ENCODE measurements at places on chromosomes 5 and 9.

- DNase-seq: no peak
These were observed 5.0 kb upstream of the RHOBTB3 start for GRCh38 chr5:95725937-95726810.

DNA sequence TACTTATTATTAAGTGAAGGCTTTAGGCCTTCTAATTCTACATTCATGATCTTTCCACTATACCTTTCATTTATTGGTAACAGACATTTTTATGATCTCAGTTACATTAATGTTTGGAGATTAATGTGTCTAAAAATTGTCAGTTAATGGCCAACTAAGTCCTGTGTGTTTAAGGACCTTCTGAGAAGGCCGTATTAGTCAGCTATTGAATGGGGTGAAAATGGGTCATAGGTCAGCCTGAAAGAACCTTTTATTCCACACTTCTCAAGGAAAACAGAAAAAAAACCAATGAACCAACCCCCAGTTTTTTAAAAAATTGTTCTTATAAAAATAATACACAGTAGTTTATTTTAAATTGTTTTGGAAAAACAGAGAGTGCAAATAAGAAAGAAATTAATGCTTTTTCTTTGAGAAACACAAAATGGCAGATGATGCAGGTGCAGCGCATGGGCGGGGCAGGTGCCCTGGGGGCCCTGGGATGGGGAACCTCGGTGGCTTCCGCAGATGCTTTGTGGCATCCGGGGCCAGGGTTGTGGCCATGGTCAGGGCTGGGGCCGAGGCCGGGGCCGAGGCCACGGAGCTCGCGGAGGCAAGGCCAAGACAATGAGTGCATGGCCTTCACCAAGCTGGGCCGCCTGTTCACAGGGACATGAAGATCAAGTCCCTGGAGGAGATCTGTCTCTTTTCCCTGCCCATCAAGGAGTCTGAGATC lies 141.9 kb downstream of the SPATA31D1 start:
- DNase-seq: no peak

GRCh38 chr5:146765089-146765832 lies 113.3 kb downstream of the PPP2R2B start:
- no peak for DNase-seq

GRCh38 chr5:161446655-161447054 lies 99.9 kb downstream of the GABRB2 start:
- DNase-seq: no peak

DNA sequence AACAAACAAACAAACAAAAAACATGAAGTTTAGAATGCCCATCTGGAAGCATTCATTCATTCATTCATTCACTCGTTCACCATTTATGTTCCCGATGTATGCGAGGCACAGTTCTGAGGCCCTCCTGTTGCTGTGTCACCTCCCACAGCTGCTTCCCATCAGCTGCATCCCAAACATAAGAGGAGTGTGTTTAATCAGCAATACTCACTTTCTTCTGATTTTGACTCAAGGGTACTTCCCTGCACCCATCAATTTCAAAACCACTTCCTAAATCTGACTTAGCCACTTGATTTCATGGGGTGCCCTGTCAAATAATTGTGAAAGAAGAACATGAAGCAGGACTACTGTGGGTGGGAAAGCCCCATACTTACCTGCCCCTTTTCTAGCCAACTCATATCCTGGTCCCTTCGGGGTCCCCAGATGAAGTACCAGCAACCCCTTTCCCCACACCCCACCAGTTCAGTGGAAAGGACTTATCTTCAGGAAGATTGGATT lies 128.0 kb upstream of the IL12B start:
- peak; percentile 72 for DNase-seq

DNA sequence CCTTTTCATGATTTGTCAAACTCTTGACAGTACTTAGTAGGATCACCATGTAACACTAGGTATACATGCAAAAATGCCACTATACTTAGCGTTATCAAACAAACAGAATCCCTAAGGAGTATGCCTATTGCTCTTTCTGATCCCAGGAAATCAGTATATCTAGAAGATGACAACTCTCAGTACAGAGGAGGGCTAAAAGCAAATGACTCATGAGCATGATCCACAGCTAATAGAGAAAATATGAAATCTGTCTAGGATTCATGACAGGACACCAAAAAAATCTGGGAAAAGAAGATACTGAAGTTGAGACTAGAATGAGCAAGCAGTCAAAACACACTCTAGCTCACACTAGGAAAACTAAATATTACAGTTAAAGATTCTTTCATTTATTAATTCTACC lies 89.2 kb downstream of the RAPGEF6 start:
- DNase-seq: no peak

DNA sequence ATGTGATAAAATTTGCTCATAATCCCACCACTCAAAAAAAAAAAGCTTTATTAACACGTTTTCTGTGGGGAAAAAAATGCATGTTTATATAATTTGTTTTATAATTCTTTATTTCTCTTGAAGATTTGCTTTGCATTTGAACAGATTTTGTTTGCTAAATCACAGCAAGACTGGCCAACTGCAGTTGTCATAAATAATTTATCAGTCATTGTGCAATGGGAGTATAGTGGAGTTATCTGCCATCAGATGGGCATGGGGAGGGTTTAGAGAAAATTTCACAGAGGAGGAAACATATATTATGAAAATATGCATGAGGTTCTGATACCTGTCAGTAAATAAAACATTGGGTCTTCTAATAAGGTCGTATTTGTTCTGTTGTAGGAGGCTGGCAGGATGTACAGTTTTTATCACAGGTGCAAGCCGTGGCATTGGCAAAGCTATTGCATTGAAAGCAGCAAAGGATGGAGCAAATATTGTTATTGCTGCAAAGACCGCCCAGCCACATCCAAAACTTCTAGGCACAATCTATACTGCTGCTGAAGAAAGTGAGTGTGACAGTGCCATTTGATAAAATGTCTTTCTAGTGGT lies 23.8 kb downstream of the HSDL2 start:
- no peak for DNase-seq

- no peak for DNase-seq
These were observed 1.8 kb upstream of the EGR1 start for GRCh38 chr5:138463419-138464007.

DNA sequence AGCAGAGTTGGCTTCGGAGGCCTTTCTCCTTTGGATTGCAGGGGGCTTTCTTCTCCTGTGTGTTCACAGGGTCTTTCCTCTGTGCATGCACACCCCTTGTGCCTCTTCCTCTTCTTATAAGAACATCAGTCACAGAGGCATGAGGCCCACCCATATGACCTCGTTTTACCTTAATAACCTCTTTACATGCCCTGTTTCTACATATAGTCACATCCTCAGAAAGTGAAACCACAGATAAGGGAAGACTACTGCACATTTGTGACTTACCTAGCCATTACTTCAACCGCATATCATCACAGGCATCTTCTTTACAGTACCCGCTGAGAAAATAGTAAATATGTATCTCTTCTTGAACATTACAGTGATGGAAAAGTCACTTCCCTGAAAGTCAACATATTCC lies 204.9 kb upstream of the TARS1 start:
- peak; percentile 10 for DNase-seq

DNA sequence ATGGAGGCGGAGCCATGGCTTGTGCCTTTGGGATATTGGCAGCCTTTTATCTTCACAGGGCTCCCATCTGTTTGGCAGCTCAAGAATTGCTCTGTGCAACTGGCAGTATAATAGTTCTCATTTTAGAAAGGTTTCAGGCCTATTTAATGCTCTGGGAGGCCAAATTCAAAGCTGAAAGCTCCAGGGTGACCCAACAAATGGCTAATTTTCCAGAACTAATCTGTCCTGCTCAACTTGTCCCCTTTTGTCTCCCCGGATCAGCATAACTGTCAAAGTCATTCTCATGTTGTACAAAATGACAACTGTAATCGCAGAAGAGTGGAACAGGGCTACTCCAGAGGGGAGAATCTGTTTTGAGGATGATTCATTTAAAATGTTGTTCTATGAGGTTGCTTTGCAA lies 52.6 kb upstream of the CXCL14 start:
- DNase-seq: no peak

DNA sequence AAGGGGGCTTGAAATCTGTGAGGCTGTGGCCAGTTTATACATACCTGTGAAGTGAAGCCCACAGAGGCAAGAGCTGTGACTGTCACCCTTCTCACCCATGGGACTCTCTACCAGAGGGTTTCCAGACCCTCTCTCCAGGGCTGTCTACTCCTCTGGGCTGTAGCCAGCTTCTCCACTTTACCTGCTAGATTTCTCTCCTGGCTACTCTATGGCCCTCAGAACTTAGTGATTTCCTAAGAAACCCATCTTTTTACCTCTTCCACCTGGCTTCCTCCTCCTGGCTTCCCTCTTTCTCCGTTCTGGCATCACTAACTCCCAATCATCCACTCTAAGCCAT lies 78.0 kb downstream of the SEC61B start:
- DNase-seq: no peak

- DNase-seq: no peak
These were observed 1.6 kb upstream of the TGFBR1 start for GRCh38 chr9:99103054-99103895.

DNA sequence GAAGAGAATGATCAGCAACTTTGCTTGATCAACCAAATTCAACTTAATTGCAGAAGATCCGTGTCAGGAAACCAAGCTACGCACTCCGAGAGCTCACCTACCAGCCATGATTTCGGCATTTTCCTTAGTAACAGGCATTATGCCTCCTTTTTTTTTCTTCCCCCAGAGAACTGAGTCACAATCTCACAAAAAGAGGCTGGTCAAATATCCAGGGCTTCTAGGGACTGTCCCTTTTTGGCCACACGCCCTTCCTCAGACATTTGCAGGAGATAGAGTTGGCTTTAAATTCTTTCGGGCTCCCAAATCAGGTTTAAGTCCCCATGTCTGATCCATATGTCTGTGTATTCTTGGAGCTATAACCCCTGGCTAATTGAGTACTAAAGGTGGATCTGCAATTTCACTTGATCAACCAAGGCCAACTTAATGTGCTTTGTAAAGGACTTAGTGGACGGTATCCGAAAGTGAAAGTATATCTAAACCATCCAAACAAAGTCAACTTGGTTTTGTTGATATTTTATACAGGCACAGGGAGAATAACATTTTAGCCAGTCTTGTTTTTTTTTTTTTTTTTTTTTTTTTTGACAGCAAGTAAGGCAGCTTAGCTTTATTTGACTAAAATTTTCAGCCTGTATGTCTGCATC lies 100.8 kb upstream of the TBCA start:
- no peak for DNase-seq

- DNase-seq: no peak
These were observed 26.6 kb upstream of the ZBTB34 start for GRCh38 chr9:126833710-126834345.

GRCh38 chr9:85404911-85405565 lies 336.7 kb downstream of the AGTPBP1 start:
- no peak for DNase-seq

DNA sequence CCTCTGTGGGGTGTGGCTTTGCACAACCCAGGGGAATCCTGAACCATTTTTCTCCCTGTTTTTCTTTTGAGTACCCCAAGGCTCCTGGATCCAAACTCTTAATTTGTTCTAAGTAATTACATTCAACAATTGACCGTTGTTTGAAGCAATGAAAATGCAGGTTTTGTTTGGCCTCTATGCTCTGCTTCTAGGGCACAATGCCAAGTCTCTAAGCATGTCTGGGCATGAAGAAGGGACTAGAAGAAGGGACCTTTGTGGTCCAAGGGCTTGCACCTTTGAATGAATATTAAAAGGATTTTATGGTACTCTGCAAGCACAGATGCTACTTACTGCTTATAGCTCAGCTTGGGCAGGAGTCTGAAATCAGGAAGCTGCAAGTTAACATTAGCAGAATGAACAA lies 6.6 kb upstream of the ENC1 start:
- DNase-seq: no peak
